ENCODE measurements at places on chromosomes 5 and 9.

DNA sequence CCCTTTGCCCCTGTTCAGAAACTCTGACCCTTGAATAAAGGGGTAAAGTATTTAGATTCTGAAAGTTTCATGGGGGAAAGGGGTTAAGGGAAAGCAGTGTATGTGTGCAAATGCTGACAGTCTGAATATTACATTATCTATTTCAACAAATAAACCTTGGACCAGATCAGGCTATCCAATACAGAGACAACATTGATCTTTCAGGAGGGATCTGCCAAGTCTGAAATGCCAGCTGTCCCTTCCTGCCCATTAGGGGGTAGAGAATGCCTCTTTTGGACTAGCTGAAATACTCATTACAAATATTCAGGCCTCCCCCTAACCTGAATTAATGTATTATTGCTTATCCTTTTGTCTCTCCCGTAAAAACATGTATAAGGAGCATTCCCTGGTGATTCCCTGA lies 219.5 kb downstream of the NR3C1 start:
- DNase-seq: no peak

DNA sequence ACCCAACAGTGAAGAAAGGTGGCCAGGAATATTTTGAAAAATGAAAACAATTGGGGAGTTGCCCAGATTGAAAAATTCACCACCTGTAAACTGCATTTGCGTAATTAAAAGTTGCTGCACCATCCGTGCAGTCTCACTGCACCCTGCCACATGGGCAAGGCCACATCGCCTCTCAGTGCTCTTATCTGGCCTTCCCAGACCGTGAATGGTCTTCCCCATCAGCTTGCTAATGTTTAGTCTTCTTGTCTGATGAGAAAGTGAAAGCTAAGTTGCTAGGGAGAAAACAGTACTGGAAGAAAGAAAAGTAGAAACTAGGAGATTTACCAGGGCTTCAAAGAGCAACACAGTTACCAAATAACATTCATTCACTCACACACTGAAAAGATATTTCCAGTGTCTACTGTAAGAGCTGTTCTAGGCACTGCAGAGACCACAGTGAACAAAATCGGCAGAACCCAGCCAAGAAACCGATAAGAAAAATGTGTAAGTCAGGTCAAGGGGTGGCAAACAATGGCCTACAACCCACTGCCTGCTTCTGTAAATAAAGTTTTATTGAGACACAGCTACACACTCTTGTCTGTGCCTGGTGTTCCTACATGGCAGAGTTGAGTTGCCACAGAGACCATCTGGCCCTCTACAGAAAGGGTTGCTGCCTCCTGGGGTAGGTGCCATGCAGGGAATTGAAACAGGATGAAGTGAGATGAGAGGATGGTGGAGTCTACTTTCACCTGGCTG lies 51.2 kb upstream of the CTSL start:
- DNase-seq: no peak

- DNase-seq: no peak
These were observed 16.7 kb downstream of the ABO start for GRCh38 chr9:133258061-133259015.

DNA sequence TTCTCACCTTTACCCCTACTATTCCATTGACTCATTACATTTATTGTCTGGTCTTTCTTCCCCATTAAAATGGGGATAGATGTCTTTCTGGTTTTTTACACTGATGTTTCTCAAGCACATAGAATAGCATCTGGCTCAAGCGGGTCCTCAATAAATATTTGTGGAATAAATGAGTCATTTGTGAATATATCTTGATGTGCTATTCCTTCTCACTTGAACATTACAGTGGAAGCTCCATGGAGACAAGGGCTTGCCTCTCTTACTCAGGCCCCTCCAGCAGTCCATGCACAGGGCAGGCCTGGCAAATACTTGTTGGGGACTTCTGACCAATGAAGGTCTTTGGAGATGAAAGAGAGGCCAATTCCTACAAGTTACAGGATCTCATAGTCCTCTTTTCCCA lies 151.7 kb upstream of the TAS2R1 start:
- no peak for DNase-seq

GRCh38 chr9:87695523-87695922 lies 30.4 kb upstream of the CTSL start:
- DNase-seq: no peak

DNA sequence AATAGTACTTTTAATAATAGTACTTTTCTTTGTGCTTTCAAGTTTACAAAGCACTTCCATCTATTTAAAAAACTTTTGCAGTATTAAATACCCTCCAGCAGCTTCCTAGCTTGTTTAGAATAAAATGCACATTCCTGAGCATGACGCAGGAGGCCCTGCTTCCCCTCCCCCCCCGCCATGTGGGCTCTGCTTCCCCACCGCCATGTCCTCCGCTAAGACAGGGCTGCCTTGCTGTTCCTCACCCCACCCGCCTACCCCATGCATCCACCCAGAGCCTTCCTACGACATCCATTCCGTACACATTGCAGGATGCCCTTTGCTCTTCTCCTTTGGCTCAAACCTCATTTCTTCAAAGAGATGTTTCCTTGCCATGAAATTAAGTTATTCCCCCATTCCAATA lies 205.9 kb upstream of the MSX2 start:
- no peak for DNase-seq

Data from activated CD4-positive, alpha-beta T cell treated with anti-CD3 and anti-CD28 coated beads, Interleukin-2, amount 50 U/mL, for 24 hours (primary cell).